ENCODE measurements at places on chromosomes 7 and 10.

DNA sequence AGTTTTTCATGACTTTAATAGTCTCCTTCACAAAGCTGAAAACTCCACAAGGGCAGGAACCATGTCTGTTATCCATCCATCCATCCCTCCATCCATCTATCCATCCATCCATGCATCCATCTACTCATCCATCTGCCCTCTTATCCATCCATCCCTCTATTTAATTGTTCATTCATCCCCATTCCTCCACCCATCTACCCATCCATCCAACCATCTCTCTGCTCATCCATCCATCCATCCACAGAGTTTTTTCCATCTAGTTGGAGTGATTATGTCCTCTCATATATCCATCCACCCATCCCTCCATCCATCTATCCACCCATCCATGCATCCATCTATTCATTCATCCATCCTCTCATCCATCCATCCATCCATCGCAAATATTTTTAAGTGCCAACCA, 237.9 kb downstream of the EMX2 start:
- DNase-seq = no peak

DNA sequence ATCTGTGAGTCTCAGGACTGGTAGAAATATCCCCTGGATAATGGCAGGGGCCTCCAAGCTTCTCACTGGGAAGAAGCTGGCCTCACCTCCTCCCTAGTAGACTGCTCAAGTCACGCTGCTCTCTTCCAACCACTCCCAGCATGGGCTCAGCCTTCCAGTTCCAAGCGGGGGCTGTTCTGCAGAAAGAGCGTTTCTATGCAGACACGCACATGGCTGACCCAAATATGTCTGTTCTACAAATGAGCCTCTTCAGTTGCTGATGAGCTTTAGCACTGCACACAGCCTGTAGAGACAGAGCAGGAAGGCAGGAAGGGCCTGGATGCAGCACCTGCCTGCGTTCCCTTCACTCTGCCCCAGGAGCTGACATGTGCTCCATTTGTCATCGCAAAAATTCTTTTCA, 523.9 kb upstream of the MGMT start:
- peak; percentile 8 for DNase-seq

- no peak for DNase-seq
Observed at GRCh38 chr10:73168465-73168803, 515 bp downstream of the FAM149B1 start.

GRCh38 chr10:77887631-77888355, 38.8 kb downstream of the DLG5 start:
- no peak for DNase-seq

DNA sequence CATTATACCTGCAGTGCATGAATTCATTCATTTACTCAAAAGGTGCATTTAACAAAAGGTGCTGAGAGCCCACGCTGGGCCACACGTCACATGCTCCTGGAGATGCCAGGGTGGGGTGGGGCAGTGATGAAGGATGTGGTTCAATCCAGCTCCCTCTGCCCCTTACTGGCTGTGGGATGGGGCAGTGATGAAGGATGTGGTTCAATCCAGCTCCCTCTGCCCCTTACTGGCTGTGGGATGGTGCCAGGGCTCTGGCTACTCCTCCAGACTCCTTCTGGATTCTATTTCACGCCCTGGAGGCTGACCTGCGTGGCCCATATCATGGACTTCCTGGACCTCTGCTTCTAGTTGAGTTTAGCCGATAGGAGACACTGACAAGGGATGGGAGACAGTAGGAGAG, 44.0 kb upstream of the CTBP2 start:
- no peak for DNase-seq

- DNase-seq = peak; percentile 29
Observed at GRCh38 chr10:78185693-78186055, 152.0 kb downstream of the RPS24 start.

DNA sequence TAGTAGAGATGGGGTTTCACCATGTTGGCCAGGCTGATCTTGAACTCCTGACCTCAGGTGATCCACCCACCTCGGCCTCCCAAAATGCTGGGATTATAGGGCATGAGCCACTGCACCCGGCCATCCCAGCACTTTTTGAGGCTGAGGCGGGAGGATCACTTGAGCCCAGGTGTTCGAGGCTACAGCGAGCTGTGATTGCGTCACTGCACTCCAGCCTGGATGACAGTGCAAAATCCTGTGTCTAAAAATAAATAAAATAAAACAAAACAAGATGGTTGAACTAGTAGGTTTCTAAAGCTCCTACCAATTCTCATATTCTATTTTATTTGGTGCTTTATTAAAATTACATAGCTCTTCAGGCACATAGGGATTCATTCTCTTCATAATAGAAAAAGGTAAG, 890.3 kb upstream of the AUTS2 start:
- no peak for DNase-seq

- DNase-seq = peak; percentile 97
Observed at GRCh38 chr10:97584060-97584797, at the start of gene HOGA1. Gene HOGA1, plus strand, starts transcription at chr10:97584389. Its CDS starts 315 bp downstream, at chr10:97584704.

DNA sequence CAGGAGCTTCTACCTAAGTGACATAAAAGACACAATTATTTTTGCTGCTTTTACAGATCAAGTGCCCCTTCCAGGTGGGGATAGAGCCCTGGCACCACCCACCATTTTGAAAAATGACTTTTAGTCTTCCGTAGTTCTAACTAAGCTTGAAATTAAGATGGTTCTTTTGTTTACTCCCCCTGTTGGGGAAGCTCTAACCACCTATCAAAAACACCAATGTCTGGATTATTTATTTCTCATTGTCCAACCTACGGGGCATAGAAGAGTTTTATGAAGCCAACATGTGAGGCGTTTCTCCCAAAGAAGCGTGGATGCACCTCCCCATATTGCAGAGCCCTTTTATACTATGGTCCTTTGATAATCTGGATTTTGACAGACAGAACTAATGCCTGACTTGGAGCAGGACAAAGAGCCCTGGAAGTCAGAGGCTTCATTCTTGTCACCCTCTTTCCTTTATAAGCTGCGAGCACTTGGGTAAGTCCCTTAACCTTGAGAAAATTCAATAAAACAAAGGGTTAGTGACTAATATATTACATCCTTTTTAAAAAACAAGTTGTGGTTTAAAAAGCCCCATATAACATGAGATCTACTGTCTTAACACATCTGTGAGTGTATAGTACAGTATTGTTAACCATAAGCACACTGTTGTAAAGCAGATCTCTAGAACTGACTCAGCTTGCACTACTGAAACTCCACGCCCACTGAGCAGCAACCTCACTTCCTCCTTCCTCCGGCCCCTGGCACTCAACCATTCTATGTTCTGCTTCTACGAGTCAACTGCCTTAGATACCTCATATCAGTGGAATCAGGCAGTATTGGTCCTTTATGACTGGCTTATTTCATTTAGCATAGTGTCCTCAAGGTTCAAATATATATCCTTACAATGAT, 67.5 kb downstream of the ATXN7L1 start:
- DNase-seq = peak; percentile 31

DNA sequence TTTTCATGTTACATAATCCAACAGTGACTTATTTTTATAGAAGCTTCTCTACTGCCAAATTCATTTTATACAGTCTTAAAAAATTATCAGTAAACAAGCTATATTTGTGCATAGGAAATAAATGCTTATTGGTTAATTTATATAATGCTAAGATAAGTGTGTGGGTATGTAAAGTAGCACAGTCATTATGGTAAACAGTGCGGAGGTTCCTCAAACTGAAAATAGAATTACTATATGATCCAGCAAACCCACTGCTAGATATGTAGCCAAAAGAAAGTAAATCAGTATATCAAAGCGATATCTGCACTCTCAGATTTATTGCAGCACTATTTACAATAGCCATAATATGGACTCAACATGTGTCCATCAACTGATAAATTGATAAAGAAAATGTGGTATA, 71.1 kb downstream of the ATRNL1 start:
- no peak for DNase-seq

- peak; percentile 84 for DNase-seq
Observed at GRCh38 chr7:51288896-51289622, 27.6 kb downstream of the COBL start.

DNA sequence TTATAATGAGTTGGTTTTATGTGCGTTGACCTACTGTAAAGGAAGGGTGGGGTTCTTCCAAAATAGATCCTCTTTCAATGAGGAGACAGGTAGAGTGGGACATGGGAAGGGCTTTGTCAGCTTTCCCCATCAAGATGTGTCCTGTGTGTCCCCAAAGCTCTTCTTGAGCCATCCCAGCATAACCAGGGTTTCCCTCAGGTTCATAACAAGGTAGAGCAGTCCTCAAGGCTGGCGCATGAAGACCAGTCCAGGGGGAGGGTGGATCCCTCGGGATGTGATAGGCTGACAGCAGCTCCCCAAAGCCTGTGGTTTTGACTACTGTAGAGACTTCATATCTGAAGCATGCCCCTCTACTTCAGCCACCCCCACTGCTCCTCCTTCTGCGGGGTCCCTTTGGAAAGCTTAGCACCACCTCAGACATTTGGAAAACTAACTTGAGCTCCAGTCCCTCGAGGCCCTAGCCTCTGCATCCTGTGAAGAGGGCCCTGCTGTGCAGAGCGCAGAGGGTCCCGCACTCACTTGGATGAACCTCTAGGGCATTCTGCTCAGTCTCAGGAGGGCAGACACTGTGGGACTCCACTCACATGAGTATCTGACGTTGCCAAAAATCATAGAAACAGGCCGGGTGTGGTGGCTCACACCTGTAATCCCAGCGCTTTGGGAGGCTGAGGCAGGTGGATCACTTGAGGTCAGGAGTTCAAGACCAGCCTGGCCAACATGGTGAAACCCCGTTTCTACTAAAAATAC, 1.1 kb upstream of the GIMAP8 start:
- DNase-seq = no peak

DNA sequence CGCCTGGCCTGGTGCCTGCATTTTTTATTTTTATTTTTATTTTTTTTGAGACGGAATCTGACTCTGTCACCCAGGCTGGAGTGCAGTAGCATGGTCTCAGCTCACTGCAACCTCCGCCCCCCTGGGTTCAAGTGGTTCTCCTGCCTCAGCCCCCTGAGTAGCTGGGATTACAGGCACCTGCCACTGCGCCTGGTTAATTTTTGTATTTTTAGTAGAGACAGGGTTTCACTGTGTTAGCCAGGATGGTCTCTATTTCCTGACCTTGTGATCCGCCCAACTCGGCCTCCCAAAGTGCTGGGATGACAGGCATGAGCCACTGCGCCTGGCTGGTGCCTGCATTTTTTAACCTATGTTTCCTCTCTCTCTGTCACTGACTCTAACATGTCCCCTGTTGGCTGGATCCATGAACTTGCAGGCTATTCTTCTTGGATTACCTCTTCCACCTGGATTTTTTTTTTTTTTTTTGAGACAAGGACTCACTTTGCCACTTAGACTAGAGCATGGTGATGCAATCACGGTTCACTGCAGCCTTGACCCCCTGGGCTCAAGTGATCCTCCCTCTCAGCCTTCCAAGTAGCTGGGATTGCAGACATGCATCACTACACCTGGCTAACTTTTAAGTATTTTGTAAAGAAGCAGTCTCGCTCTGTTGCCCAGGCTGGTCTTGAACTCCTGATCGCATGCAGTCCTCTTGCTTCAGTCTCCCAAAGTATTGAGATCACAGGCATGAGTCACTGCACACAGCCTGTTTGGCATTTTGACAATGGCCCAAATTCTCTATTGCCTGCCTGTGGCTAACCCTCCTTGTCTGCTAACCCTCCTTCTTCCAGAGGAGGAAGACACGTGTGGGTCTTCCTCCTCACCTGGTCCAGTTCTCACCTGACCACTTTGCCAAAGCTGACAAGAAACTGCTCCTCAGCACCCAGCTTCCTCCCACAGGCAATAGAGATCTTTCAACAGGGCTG, 23.0 kb upstream of the PRPF18 start:
- no peak for DNase-seq

GRCh38 chr7:135980665-135981180, 3.6 kb upstream of the MTPN start:
- DNase-seq = peak; percentile 24

DNA sequence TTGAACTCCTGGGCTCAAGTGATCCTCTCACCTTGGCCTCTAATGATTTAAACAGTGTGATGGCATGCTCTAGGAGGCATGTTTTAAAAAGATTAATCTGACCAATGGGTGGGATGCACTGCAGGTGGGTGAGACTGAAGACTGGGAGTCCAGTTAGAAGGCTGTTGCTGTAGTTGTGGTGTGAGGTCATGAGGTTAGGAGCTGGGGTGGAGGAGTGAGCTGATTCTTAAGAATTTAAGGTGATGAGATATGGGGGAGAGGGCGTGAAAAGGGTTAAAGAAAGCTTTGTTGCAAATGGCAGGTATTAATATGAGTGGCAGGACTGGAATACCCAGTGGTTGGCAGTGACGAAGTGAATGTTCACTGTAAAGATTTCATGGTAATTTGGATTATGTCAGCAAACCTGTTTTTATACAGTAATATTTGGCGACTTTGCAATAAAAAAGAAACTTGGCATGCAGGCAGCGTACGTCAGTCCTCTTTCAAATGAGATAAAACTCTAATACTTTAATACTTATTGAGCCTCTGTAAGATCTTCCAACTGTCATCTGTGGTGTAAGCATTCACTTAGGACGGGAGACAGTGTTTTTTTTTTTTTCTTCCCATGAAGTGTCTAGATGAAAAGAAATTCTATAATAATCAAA, 72.8 kb upstream of the MTPN start:
- DNase-seq = no peak

DNA sequence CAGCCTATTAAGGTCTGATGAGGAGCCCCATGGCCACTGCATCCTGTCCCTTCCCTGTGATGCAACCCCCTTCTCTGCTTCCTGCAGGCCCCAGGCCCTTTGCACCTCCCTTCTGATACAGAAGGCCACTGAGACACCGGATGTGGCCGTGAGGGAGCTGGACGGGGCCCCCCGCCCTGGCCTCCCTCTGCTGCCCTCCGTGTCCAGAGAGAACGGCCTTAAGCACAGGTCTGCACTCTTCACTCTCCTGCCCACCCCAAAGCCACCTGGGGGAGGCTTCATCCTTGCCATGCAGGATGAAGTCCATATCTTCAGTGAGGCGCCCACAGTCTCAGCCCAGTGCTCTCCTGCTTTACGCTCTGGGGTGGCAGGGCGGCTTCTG, 86.9 kb upstream of the GNA12 start:
- no peak for DNase-seq

GRCh38 chr10:87696922-87697745, 37.5 kb downstream of the PAPSS2 start:
- no peak for DNase-seq

- no peak for DNase-seq
Observed at GRCh38 chr10:13560597-13560996, 26.2 kb upstream of the PRPF18 start.

GRCh38 chr7:85041605-85042216, 145.1 kb downstream of the SEMA3D start:
- DNase-seq = peak; percentile 63

Measured in pons (tissue), 1 donor.